ENCODE measurements at places on chromosomes 1 and 21.
A peak's percentile ranks its signal among the peaks of the same experiment; 100 is the strongest.

DNA sequence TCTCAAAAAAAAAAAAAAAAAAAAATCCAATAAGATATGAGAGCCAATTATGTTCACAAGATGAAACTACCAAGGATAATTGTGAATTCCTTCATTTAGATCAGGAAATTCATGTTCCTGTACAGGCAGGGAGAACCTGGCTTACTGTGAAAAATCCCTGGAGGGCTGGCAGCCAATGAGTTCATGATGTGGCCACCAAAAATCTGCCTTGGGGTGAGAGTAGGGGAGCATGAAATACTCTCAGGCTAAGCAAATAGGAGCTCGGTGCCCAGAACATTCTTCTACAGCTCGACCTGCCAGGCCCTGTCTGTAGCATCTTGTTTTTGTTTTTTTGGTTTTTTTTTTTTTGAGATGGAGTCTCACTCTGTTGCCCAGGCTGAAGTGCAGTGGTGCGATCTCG, 50.1 kb downstream of the PIK3CD start:
- no peak for DNase-seq

DNA sequence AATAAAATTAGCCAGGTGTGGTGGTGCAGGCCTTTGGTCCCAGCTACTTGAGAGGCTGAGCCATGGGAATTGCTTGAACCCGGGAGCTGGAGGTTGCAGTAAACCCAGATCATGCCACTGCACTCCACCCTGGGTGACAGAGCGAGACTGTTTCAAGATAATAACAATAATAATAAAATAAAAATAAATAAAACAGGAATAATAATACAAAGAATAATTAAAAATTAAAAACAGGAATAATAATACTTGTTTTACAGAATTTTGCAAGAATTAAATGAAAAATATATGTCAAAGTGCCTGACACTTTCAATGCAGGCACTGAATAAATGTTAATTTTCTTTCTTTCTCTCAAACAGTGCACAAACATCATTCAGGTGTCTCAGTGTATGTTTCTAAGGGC, 26.5 kb upstream of the CTH start:
- no peak for DNase-seq

- DNase-seq = no peak
Observed at GRCh38 chr1:220962031-220962751, 82.9 kb downstream of the HLX start.

- peak; percentile 43 for DNase-seq
Observed at GRCh38 chr1:27122652-27123051, 32.3 kb downstream of the SLC9A1 start.

DNA sequence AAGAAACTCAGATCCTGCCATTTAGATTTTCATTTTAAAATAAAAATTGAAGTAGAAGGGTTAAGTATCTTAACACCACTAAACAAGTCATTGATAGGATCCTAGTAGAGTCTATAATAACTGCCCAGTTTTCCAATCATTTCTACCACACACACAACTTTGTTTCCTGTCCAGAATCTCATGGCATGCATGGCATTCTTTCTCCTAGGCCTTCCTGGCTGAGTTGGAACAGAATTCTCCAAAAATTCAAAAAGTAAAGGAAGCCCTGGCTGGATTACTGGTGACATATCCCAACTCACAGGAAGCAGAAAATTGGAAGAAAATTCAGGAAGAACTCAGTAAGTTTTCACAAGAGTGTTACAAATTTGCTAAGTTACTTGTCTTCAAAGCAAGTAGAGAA, 111.4 kb upstream of the BMP8A start:
- no peak for DNase-seq

DNA sequence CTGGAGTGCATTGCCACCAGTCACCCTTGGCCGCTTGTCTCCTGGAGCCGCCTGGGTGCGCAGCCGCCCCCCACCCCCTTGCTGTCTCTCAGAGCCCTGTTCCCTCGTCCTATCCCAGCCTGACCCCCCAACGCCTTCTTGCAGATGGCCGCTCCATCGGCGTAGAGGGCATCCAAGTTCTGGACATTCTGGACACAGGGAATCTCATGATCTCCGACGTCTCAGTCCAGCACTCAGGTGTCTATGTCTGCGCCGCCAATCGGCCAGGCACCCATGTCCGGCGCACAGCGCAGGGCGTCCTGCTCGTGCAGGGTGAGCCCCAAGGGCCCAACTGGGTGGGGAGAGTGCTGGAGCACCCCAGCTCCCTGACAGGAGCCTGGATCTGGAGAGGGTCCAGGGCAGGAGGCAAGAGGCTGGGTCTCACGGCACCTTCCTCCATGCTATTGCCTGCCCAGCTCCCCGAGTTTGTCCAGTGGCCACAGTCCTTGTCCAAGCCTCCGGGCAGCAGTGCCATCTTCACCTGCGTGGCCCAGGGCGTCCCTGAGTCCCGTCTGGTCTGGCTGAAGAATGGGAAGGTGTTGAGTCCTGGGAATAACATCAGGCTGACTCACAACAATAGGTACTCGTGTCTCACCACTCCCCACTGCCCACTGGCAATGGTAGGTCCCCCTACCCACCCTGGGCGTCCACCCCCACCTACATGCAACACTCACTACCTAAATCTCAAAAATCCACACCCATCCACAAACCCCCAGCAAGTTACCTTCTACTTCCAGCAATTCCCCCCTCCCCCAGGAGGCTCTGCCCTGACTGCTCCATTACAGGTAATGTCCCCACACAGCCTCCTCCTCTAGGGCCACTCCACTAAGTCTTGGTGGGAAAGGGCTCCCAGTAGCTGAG, 24.6 kb downstream of the SLC27A3 start:
- no peak for DNase-seq

GRCh38 chr1:34331020-34331926, 154.6 kb downstream of the C1orf94 start:
- DNase-seq = no peak

DNA sequence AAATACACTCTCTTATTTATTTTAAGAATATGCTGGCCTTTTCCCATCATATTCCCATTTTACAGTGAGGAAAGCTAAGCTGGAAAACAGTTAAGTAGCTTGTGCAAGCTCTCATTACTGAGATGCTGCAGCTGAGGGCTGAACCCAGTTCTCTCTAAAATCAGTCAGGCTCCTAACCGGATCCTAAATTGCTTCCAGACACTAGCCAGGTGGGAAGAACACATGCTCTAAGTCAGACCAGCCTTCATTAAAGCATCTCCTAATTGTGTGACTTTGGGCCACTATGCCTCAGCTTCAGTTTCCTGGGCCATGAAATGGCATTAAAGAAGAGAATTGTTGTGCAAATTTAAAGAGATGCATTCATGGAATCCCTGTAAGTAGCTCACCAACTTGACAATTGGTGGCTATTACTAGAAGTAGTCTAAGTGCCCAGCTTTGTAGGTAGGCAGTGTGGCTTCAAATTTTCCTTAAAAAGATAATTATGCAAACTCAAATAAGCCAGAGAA, 228.4 kb downstream of the DAB1 start:
- DNase-seq = no peak

Measured in thoracic aorta (tissue), 2 donors.